ENCODE measurements at places on chromosomes 5 and 9.

GRCh38 chr5:178326374-178326715 lies 93.7 kb upstream of the PHYKPL start:
- DNase-seq, result no peak

DNA sequence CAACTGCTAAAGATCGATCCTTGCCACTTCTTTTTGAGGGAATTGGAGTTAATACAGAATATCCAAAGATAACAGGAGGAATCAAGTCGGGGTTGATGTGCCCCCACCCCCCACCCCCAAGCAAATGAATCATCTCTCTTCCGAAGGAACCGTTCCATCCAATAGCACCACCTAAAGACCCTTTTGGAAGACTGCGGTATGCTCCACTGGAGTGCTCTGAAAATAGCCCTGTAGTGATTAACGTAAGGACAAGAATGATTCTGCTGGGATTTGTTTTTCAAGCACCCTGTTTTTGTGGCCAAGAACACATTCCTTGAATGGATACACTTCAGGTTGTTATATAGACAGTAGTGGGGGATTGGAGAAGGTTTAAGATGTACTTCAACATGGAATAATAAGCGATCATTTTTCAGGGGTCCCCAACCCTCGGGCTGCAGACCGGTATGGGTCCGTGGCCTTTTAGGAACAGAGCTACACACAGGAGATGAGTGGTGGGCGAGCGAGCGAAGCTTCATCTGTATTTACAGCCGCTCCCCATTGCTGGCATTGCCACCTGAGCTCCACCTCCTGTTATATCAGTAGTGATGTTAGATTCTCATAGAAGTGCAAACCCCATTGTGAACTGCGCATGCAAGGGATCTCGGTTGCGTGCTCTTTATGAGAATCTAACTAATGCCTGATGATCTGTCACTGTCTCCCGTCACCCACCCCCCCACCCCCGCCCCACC lies 44.5 kb upstream of the TMEM252 start:
- no peak for DNase-seq

DNA sequence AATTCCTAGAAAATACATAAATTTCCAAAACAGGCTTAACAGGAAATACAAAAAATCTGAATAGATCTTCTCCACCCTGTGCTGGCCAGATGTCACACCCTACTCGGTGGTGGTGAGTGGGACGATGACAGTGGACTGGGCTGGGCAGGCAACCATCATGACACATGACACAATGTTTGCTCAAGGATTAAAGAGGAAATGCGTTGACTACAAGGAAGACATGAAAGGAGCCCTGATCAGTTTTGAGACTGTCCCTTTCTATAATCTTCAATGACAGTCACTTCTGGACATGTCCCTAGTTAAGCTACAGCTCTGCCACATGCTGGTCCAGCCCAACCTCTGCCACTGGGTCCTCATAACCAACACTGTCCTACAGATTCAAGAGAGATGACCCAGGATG lies 99.8 kb downstream of the ZDHHC21 start:
- DNase-seq, result no peak

DNA sequence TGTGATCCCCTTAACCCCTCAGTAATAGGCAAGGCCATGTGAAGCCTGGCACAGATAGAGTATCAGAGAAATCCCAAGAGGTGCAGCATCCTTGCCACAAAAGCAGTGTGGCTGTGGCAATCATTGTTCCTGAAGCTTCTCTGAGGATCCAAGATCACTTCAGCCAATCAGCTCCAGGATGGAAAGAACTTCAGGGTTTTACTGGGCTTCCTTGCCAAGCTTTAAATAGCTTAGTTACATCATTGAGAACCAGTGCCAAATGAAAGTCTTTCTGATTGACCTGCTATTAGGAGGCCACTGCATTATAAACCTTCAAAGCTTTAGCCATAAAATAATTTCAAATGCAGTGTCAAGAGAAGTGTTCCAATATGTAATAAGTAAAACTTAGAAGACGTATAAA lies 430.6 kb downstream of the PIK3R1 start:
- DNase-seq, result peak; percentile 21

DNA sequence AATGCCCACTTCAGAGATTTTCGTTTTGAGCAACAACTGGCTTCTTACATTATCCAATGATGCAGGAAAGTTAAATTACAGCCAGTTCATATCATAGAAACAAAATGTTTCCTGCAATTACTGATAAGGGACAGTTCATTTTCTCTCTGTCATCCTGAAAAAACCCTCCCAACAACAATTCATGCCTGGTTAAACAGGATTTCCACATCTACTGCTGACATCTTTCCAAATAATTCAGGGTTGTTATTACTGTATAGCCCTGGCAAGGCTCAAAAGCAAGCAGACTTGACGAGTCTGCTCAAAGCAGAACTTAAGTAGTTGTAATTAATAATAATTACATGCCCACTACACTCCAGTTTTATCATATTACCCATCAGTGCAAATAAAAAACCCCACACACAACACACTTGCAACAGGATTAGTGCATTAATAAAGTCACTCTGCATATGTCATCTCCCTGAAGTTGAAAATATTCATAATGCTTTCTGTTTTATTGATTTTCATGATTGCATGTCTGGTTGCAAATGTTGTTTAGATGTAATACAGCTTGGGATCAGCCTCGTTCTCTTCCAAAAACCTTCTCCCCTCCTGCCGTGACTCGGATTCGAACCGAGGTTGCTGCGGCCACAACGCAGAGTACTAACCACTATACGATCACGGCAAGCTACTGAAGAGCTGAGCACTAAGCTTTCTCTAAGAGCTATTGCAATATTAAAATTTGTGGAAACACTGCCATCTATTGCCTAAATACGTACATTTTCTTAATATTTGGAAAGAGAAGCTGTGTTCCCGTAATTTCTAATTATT lies 119.6 kb upstream of the NFIB start:
- DNase-seq, result no peak

GRCh38 chr5:76591366-76591765 lies 31.8 kb downstream of the F2RL2 start:
- no peak for DNase-seq

DNA sequence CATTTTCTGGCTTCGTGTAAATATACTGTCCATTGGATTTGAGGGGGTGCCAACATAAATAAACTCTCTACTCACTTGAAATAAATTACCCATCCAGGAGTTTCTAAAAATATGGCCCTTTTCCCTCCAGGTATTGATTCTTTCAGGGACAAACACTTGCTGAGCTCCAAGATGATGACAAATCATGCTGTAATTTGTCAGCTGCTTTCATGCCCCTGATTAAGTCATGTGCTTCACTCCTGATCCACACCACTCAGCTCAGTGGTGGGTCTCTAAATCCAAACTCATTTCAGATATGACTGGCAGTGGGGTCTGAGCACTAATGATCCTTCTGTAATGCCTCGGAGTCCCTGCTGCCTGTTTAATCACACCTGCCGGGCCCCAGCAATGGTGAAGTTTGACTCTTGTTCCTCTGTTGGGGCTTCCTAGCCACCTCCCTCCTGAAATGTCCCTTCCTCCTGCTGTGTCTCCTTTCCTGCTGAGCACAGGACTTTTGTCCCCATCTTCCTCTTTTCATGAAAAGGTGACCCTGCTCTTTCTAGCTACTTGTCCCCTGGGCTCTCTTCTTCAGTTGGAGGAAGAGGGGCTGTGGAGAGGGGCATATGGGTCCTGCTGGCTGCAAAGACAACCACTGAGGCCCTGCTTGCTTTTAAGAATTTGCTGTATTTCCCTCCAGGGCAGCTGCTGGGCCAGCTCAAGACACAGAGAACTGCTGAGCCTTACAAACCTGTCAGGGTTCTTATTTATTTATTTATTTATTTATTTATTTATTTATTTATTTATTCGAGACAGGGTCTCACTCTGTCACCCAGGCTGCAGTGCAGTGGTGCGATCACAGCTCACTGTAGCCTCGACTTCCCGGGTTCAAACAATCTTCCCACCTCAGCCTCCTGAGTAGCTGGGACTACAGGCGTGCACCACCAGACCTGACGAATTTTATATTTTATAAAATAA lies 200.0 kb downstream of the ATP10B start:
- DNase-seq, result no peak

DNA sequence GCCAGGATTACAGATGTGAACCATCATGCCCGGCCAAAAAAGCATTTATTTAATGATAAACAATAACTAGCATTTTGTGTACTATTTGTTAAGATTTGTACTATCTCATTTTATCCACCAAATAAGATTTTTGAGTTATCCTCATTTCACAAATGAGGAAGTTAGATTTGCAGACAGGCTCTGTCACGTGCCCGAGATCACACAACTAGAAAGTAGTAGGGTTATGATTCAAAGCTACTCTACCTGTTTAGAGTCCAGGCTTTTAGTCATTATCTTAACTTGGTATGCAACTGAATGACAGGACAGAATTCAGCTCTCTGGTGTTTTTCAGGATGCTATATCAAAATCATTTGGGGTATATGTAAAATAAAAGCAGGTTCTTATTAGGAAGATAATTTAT lies 20.5 kb downstream of the RANBP17 start:
- DNase-seq, result no peak
